Hematopoietic multipotent progenitor cell treated with erythropoietin and hydrocortisone succinate and interleukin-3 and kit ligand, for 4 days (in vitro differentiated cells): ENCODE measurements at places on chromosomes 5 and 9.

- DNase-seq = no peak
Measured at GRCh38 chr9:3916984-3917383, 382.9 kb downstream of the GLIS3 start.

GRCh38 chr9:95910023-95910707, 34.7 kb downstream of the ERCC6L2 start:
- no peak for DNase-seq

GRCh38 chr9:3954331-3955304, 345.2 kb downstream of the GLIS3 start:
- no peak for DNase-seq

GRCh38 chr5:15794052-15794985, 294.3 kb downstream of the FBXL7 start:
- DNase-seq = no peak

GRCh38 chr5:64685866-64686265, 4.4 kb upstream of the SHISAL2B start:
- no peak for DNase-seq

GRCh38 chr9:137731216-137731946, 112.6 kb downstream of the EHMT1 start:
- no peak for DNase-seq

DNA sequence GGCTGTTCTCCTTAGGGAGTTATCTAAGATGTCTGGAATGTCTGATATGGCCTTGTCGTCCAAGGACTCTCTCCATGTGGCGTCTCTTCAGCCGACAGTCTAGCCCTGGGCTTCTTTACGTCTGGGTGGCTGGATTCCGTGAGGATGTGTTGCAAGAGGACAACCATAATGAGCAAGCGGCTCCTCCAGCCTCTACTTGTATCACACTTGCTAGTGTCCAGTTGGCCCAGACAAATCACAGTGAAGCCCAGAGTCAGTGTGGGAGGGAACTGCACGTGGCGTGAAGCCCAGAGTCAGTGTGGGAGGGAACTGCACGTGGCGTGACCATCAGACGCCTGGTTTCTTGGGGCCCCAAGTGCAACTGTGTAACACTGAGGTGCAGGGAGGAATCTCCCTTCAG, 61.1 kb downstream of the COL23A1 start:
- no peak for DNase-seq

GRCh38 chr5:98111686-98112085, 661.8 kb upstream of the RGMB start:
- DNase-seq = no peak

GRCh38 chr9:93132946-93133680, 938 bp downstream of the NINJ1 start:
- no peak for DNase-seq

- DNase-seq = no peak
Measured at GRCh38 chr5:43315682-43316081, 2.5 kb upstream of the HMGCS1 start.

GRCh38 chr9:30758726-30759446, 1625.6 kb upstream of the ACO1 start:
- DNase-seq = no peak
